Common myeloid progenitor, CD34-positive (primary cell): ENCODE measurements at places on chromosomes 2 and 18.

DNA sequence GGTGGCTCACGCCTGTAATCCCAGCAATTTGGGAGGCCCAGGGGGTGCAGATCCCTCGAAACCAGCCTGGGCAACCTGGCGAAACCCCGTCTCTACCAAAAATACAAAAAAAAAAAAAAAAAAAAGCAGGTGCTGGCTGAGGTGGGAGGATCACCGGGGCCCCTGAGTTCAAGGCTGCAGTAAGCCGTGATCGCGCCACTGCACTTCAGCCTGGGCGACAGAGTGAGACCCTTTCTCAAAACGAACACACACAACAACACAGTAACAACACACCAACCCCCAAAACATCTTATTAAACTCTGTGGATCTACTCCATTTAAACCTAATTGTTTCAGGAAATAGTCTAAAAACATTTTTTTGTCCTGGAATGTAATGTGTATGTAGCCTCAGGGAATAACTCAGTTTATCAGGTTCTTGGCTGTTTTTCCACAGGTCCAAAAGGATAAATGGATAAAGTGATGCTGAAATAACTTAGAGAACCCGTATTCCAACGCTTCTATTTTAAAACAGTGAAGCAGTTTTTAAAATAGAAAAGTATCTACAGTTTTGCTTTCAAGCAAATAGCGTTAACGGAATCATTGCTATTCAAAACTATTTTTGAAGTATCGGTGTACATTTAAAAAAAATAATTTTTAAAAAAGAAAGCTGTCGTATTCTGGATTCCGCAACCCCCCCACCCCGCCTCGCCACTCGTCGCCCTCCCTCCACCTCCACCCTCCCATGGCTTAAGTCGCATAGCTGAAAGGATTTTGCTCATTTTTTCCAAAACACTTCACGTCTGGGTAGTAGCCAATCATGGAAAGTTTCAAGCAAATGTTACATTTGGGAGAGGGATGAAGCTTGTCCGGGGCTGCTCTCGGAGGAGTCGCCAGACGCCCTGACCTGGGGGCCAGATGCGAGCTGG, 895 bp upstream of the GLS start:
- DNase-seq: peak; percentile 54

GRCh38 chr2:96174251-96175144, 29.3 kb upstream of the DUSP2 start:
- DNase-seq: peak; percentile 75

- DNase-seq: no peak
Observed at GRCh38 chr2:180925700-180926099, 54.7 kb upstream of the UBE2E3 start.

- DNase-seq: no peak
Observed at GRCh38 chr2:10413991-10414451, 34.1 kb downstream of the ODC1 start.

DNA sequence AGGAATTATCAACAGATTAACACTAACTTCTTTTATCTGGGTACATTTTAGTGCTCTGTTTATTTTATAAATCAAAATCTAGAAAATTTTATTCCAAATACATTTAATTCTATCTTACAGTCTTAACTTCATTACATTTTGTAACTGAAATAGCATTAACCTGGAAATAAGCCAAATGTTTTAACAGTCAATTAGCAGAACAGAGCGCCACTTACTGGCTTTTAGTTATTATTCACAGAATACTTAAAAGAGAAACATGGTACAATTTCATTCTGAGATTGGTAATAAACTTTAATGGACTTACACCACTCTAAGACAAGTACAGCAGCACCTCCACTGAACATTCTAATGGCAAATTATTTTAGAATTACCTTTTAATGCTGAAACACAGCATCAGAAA, 38.6 kb downstream of the SS18 start:
- peak; percentile 19 for DNase-seq

DNA sequence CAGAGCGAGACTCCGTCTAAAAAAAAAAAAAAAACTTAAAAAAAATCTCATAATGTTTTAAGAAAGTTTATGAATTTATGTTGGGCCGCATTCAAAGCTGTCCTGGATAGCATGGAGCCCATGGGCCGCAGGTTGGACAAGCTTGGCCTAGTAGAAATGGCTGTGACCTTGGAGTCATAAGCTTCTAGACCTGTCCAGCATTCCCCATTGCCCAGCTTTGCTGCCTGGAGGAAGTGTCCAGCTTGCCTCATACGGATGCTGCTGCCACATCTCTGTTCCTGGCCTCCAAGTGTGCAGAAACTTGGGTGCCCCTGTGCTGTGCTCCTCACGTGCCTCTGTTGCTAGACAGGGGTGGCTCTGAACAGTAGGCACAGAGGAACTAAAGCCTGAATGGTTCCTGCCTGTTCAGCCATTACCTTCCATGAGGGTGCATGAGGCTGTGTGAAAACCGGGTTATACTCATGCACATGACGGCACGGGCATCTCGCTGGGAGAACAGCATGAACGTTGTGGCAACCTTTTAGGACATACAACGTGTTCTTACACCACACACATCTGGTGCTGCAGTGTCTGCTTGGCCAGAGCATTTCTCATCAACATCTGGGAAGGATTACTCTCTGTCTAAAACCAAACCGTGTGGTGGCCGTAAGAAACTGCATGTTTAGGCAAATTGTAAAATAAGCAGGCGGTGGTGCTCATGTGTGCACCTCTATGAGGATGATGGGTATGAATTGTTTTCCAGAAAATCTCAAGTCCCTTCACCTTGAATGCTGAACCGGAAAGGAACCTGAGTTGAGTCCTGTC, 38.2 kb downstream of the FHOD3 start:
- no peak for DNase-seq

DNA sequence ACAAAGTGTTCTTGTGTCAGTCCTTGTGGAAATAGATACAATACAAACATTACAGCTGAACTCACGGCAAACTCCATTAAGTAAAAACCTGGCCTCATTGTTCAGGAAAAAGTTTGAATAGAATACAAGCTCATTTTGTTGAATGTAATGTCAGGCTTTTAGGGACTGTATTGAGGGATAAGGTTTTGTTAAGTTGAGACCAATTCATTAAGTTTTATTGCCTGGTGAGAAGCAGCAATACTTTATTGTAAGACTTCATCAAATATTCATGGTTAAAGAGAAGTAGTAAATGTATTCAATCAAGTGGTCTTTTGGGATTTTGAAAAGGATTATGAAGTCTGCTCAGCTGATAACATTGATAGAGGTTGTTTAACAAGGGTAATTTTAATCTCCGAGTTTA, 35.4 kb upstream of the METAP1D start:
- no peak for DNase-seq

DNA sequence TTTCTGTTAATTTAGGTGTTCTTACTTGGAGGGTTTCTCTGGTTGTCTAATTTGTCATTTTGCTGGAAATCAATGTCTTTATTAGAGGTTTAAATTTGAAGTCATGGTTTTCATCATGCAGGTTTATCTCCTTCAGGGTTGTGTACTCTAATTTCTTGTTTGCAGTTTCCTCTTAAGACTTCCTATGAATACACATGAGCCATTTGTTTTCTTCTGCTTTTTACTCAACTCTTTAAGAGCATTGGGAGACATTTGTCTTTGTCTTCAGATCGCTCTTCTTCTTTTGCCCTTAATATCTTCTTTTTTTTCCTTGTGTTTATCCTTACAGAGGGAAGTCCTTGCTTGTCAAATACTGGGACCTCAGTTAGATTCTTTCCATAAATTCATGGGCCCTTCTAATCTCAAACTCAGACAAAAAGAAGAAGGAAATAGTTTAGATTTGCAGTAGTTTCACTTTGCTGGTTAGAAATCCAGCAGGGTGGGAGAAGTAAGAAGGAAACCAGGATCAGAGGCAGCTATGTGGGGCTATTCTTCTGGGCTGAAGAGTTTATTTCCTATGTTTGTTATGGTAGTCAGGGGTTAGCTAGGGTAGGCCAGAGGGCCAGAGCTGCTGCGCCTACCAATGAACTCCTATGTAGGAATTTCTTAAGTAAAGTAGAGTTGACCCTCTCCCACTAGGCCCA, 176.6 kb downstream of the DYSF start:
- no peak for DNase-seq

- DNase-seq: no peak
Observed at GRCh38 chr2:128813352-128814034, 494.8 kb upstream of the HS6ST1 start.

GRCh38 chr2:100272841-100273329, 49.4 kb downstream of the LONRF2 start:
- no peak for DNase-seq

DNA sequence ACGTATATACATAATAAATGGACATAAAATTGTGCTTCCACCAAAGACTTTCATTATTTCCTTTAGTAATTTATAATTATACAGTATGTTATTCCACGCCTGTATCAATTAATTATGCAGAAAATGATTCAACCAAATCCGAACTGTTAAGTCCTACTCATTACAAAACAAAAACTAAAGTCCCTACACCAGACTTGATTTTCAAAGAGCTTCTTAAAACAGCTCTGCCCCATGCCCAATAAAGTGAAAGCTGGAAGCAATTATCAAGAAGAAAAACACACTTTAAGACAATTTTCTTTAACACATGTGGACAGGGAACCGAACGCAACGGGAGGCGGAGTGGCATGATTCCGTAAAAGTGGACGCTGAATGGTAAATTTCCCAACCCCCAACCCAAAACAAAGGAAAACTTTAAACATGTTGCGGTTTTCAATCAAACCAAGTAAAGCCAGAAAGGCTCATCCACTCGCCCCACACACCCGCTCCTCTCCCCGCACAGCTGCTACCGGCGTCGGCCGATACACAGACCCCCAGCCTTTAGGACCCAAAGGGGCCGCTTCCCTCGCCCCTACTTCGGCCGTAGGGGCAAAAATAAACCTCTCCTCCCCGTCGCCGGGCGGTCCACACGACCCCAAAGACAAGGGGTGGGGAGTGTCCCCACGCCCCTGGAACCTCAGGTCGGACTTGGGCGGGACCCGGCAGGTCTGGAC, 705 bp downstream of the YES1 start:
- peak; percentile 14 for DNase-seq

GRCh38 chr2:196555726-196556125, 83.8 kb upstream of the CCDC150 start:
- no peak for DNase-seq

DNA sequence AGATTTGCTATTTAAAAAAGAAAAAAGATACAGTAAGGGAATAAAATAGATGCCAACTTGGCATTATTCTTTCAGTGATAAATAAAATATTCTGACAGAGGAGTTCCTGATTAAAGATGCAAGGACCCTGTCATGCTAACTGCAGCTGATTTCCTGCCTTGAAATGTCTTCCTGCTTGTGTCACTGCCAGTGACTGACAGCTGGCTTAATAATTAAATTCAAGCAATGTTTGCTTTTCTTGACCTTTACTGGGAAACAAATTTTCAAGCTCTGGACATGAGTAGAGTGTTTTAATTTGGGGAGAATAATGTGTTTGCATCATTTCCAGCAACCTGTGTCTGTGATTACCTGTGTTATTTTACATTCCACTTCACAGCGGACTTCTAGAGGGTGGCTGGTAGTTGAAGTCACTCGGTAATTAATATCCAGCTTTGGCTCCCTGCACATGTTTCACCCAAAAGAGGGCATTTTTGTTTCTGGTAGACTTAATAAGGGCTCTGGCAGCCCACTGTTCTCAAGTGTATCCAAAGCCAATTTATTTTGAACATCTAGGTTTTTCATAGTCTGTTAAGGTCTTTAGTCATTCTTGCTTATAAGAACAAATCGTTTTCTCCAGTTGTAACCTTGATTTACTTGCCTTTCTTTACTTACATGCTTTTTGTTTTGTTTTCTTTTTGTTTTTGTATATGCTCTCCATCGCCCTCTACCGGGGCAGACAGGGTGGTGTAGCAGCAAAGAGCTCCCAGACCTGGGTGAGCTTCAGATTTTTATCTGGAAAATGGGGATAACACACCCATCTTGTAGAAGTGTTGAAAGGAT, 48.5 kb upstream of the PROKR1 start:
- DNase-seq: peak; percentile 58

GRCh38 chr2:147806846-147807245, 38.0 kb upstream of the ACVR2A start:
- DNase-seq: no peak

GRCh38 chr2:200425026-200425821, 84.6 kb downstream of the KCTD18 start:
- no peak for DNase-seq

GRCh38 chr18:54558609-54559585, 32.1 kb upstream of the DYNAP start:
- DNase-seq: peak; percentile 19

GRCh38 chr18:67553437-67553836, 36.9 kb upstream of the DSEL start:
- no peak for DNase-seq
